ENCODE measurements at places on chromosomes 16 and 17. TPM values are rescaled to one million over a fixed set of nuclear protein-coding genes. Genes with fewer than 3 reads are reported as not detected.

- no peak for DNase-seq
Observed at GRCh38 chr17:18961634-18962493, 9.9 kb downstream of the SLC5A10 start.

KRTAP4-6 gene
- not detected for polyA plus RNA-seq

FAM171A2 gene
- polyA plus RNA-seq = 28.2 TPM

GRCh38 chr16:57593021-57593420 is 35.4 kb upstream of the ADGRG1 start:
- no peak for DNase-seq

KRTAP29-1 gene
- polyA plus RNA-seq = not detected

- no peak for DNase-seq
Observed at GRCh38 chr17:63476854-63477479, at the start of gene ACE. TSS of gene ACE (plus strand) at chr17:63477061. CDS start at chr17:63477095, 34 bp downstream.

GRCh38 chr17:36939802-36940312 is 2.6 kb downstream of the LHX1 start:
- DNase-seq = no peak

KIF2B gene
- not detected for polyA plus RNA-seq

DNA sequence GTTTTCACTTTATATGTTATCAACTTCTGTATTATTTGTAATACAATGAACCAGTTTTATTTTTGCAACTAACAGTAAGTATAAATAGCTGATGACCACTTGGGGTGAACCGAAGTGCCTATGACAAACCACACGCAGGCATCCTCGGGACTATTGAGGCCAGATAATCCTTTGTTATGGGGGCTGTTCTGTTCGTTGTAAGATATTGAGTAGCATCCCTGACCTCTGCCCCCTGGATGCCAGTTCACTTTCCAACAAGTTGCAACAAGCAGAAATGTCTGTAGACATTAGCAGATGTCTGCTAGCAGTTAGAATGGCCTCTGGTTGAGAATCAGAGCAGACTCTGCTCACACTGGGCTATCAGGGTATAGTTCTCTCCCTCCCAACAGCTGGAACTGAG is 277.0 kb downstream of the WWOX start:
- no peak for DNase-seq

OR3A3 gene
- 0.10 TPM for polyA plus RNA-seq

- DNase-seq = no peak
Observed at GRCh38 chr17:50258647-50259476, 15.4 kb upstream of the TMEM92 start.

DNA sequence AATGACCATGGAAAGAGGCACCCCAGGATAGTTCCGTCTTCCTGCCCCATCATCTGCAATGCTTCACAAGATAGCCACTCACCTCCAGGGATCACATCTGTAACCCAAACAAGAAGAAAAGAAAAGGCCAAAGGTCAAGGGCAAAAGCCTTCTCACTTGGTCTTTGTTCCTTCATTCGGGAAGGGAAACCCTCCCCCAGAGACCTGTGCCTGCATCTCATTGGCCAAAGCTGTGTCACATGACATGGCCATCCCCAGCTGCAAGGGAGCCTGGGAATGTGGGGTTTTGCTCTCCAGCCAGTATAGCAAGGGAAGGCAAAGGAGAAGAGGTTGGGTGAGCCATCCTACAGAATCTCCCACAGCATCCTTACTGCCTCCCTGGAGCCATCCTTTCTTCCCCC is 47.9 kb downstream of the NOL11 start:
- no peak for DNase-seq

GRCh38 chr16:86961171-86961601 is 356.0 kb downstream of the C16orf95 start:
- DNase-seq = peak; percentile 57

DNA sequence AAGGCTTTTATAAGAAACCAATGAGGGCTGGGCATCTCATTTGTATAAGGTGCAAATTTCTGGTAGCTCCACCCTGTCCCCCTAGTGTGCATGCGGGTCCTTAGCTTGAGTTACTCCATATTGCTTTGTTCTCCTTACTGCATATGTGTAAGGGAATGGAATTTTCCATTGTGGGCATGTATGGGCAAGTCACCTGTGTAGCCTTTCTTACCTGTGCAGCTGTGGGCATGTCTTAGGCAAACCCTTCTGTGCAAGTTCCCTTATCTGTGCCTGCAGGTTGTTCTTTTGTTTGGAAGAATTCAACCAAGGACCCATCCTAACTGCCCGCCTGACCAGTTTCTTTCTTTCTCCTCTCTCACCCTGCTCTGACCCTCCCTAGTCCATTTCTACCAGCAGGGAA is 122.8 kb upstream of the HS3ST4 start:
- DNase-seq = no peak

- DNase-seq = no peak
Observed at GRCh38 chr17:72458301-72458700, 337.5 kb downstream of the SOX9 start.

- peak; percentile 22 for DNase-seq
Observed at GRCh38 chr16:9090101-9090959, 1.1 kb upstream of the HAPSTR1 start.

GRCh38 chr17:41464173-41464572 is 3.0 kb downstream of the KRT32 start:
- no peak for DNase-seq

GRCh38 chr16:88295671-88296436 is 86.9 kb upstream of the ZNF469 start:
- DNase-seq = no peak

DNA sequence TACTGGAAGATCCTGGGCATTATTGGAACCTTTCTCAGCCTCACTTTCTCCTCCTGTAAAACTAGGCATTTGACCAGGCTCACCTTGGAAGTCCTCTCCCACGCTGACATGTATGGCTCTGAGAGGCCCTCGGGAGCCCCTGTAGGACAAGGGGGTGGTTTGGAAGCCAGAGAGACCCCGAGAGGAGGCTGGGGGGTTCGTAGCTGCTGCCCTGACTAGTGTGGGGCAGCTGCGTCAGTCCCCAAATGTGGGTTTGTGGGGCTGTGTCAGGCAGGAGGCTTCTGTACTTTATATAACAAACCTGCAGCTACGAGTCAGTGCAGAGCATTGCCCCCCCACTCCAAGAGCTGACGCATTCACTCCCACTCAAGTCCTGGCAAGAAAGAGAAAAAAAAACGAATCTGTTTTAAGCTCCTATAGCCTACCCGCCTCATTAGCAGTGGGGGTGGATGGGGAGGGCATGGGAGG is 1.8 kb downstream of the CX3CL1 start:
- peak; percentile 53 for DNase-seq

RHBDL1 gene
- polyA plus RNA-seq = 1.7 TPM

DNA sequence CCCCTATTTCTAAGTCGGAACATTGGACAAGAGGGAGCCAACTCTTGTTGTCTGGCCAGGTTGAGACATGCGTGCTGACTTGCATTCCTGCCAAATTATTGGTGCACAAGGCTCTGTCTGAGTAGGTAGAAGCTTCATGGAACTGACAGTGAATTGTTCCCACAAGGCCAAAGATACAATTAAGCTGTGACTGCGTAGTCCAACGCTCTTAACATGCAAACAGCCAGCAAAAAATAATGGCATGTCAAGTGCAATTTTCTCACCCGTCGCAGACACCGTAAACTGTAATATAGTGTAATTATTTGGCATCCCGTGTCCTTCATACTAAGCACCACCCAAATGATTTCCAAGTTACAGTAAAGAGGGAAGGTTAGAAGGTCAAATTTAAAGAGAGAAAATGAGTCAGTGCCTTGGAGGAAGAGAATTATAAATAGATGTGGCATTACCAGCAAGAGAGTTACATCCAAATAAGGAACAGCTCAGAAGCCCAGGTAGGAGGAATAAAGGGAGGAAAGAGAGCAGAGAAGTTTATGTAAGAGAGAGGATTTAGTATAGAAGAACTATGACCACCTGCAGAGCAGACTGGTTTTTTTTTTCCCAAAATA is 21.8 kb downstream of the CDH8 start:
- DNase-seq = no peak

DNA sequence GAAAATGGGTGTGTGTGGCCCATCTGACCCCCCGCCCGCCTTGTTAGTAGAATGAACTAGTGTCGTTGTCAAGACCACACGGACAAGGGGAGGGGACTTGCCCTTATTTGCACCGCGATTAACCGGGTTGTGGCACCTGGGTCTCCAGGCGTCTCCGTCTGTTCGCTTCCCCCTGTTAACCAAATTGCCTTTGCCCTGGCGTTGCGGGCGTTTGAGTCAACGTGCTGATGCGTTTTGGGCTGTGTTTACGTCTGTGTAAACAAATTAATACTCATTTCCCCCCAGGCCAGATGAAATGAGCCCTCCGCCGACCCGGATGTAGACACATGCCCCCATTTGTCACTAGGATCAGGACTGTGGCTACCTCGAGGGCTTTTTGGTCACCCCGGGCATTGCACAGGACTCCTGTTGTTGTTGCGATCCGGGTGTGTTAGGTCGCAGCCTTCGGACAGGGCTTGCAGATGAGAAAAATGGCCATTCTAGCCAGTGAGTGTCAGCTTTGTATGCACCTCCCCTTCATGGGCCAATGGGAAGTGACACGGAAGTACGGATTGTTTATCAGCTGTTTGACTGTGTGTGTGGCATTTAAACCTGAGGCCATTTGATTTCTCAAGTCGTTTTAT is 906 bp downstream of the RBL2 start:
- DNase-seq = peak; percentile 77

- no peak for DNase-seq
Observed at GRCh38 chr17:64679710-64680216, 17.7 kb upstream of the SMURF2 start.

RETREG3 gene
- 60.6 TPM for polyA plus RNA-seq

KRTAP1-1 gene
- polyA plus RNA-seq = not detected

- DNase-seq = no peak
Observed at GRCh38 chr16:50272111-50272571, 5.8 kb downstream of the ADCY7 start.

DNA sequence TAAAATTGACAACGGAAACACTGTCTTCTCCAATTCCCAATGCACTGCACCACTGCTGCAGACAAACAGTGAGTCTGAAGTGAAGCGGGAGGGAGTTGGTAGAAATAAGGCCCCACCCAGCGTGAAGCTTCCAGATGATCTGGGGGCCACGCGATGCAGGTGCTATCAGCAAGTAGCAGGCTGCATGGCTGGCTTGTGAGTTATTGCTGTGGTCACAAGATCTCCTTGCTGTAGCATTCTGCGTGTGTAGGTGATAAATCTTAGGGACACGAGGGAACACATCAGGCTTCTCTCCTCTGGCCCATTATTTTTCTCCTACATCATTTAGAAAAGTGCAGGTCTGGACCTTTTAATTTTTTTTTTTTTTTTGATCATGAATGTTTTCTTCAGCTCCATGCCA is 407.6 kb downstream of the TMEM114 start:
- DNase-seq = no peak

SLC5A10 gene
- 0.58 TPM for polyA plus RNA-seq

DNA sequence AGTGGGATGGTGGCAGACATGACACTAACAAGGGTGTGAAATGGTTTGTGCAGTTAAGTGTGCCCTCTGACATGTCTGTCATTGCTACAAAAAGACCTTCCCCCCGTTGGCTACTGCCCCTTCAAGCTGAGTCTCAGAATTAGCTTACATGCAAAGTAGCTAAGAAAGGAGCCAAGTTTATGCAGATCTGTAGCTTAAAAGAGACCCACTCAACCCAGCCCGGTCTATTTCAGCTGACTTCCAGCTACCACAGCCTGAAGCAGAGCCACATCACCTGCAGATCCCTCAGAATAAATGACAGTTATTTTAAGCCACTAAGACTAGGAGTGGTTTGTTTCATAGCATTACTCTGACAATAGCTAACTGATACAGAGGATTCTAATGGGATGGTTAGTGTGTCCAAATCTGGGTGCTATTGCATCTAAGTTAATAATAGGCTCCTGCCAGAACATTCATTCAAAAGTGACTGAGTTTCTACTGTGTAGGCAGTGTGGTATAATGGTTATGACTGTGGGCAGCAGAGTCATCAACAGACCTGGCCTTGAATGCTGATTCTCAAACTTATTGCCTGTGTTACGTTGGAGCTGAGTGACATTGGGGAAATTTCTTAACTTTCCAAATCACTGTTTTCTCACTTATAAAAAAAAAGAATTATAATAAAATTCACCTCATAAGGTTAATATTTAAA is 11.7 kb downstream of the C17orf67 start:
- no peak for DNase-seq

KRT31 gene
- not detected for polyA plus RNA-seq

TEKT1 gene
- 0.62 TPM for polyA plus RNA-seq

GRCh38 chr17:29384901-29385300 is 5.3 kb upstream of the TAOK1 start:
- no peak for DNase-seq

DNA sequence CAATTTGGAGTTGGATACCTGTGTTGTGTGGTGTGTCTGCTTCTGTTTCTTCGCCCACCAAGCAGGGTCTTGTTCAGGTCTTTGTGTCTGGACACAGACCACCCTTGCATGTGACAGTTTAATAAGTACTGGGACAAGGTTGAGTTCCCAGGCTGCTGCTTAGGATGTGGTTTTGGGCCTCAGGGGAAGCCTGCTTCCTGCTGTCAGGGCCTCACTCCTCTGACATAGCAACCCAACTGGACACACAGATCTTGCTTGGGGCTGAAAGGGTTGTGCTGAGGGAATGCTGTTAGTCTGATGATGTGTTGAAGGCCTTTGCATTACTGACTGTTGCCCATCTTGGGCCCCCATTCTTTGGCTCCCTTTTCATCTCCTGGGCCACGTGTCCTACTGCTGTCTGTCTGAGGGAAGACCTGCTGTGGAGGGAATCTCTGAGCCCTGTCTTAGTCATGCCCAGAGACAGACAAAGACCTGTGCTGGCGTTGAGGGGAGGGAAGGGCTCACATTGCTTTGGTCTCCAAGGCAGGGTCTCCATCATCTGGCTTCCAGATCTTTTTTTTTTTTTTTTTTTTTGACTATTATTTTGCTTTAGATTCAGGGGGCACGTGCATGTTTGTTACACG is 4.7 kb upstream of the TGFB1I1 start:
- no peak for DNase-seq

DNA sequence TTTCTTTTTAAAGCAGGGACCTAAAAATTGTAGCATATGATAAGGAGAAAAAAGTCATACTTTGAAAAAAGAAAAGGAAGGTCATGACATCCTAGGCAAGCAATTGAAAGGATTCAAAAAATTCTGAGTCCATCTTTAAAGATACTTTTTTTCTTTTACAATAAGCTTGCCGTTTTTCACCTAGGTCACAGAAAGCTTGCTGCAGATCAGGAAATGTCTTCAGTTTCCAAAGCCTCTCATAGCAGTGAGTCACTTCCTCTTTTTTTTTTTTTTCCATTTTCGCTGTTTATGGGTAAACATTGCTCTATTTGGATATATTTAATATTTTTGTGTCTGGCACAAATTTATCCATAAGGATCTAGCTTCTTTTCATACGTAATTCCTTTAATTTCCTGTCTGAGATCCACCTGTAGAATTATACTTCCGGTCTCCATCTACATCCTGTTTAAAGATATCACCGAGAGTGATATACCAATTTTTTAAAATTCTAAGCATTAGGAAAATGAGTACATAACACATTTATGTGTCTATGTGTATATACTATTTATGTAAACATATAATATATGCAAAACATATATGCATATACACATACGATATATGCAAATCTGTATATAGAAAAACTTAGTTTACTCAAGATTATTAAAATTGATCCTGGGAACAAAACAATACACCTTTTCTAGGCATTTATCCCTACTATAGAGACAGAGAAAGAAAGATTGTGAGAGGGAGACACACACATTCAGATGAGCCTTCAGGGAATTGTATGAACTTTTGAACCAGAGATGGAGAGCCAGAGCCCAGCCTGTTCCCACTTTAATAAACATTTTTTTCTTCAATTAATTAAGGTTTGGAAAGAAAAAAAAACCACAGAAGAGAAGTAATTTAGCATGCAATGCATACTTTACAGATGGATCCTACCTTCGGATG is 134.4 kb downstream of the SKAP1 start:
- DNase-seq = no peak
